ENCODE measurements at places on chromosomes 4 and X. TPM values are rescaled to one million over a fixed set of nuclear protein-coding genes. Genes with fewer than 3 reads are reported as not detected.

Gene SOX3
- not detected for total RNA-seq

Gene PABPC5
- 1.6 TPM for total RNA-seq

Gene PDE5A
- 314 TPM for total RNA-seq

Gene WDFY3
- total RNA-seq = 42.1 TPM

Gene CEP44
- total RNA-seq = 13.2 TPM

Gene PGAM4
- total RNA-seq = not detected

Gene CTSO
- 20.3 TPM for total RNA-seq

Gene ATP2B3
- total RNA-seq = not detected

Gene MOB1B
- total RNA-seq = 8.7 TPM

Gene CT47B1
- not detected for total RNA-seq

Gene UGT2A1
- not detected for total RNA-seq

Gene GLRA2
- total RNA-seq = not detected

Gene MSX1
- total RNA-seq = 7.3 TPM

Gene DNAAF6
- total RNA-seq = not detected

Gene ANKRD50
- 27.7 TPM for total RNA-seq

Gene FGA
- total RNA-seq = not detected

Gene LDB2
- total RNA-seq = 191 TPM

Gene TMEM150C
- under 0.01 TPM for total RNA-seq

Gene CCDC110
- total RNA-seq = 2.0 TPM

Gene LUZP4
- total RNA-seq = not detected

Gene STBD1
- total RNA-seq = 7.1 TPM

Gene CLGN
- 17.3 TPM for total RNA-seq

Gene GIMD1
- not detected for total RNA-seq

Gene GYG2
- 2.6 TPM for total RNA-seq

Gene CXCL3
- total RNA-seq = 0.86 TPM

Gene FAM90A26
- not detected for total RNA-seq

Gene COPS4
- total RNA-seq = 65.2 TPM

Gene C1QTNF7
- 3.0 TPM for total RNA-seq

Gene NUDT11
- total RNA-seq = 10.4 TPM

Gene PPEF2
- not detected for total RNA-seq

Gene ZNF630
- 1.9 TPM for total RNA-seq

Gene MAGEA1
- total RNA-seq = not detected

Gene ZAR1
- not detected for total RNA-seq

Gene FOXR2
- not detected for total RNA-seq

Gene MXRA5
- total RNA-seq = 11.3 TPM

Gene NDST3
- total RNA-seq = 0.16 TPM

Gene DMRTC1
- not detected for total RNA-seq

Gene SERTM2
- total RNA-seq = not detected

Gene CCDC120
- 0.63 TPM for total RNA-seq

Measured in bronchial smooth muscle cell (primary cell).